ENCODE measurements at places on chromosomes 7 and 10.
A peak's percentile ranks its signal among the peaks of the same experiment; 100 is the strongest.

DNA sequence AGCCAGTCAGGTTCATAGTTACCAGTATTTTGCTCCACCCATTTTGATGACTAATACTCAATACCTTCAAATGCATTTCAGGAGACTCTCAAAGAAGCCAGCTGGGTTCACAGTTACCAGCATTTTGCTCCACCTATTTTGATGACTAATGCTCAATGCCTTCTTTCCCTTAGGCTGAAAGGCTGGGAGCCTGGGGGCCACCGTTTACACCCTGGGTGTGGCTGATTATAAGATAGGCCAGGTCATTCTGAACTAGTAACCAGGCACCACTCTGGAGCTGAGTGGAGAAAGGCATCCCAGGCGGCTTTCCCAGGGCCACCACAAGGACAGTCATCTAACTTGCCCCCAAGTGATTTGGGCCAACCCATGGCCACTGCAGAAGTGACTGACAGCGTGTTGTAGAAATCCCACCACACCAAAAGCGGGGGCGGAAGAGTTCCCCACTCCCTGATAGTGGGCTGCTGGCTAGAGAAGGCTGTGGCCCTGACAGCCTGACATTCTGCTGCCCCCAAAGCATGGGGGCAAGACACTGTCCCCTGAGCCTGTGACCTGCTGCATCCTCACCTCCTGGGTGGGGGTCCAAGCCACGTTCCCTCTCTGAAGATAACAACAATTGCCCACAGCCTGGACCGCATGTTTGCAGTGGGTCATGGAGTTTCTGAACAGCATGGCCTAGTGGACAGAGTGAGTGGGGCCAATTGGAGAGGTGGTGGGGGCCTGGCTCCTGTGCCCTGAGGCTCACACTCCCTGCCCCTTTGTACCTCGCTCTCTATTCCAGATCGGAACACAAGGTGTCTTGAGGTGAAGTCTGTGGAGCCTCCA lies 23.0 kb upstream of the ZNF488 start:
- no peak for DNase-seq

DNA sequence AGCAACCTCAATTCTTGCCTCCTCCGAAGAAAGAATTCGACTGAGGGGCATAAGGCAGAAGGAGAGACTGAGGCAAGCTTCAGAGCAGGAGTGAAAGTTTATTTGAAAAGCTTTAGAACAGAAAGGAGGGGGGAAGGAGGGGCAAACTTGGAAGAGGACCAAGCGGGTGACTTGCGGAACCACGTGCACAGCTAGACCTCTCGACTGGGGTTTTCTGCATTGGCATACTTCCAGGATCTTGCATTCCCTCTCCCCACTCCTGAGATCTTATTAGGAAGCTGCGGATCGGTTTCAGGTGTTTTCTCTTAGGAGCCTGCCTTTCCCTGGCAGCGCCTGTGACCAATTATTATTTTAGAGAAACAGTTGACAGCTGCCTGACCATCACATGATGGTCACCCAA lies 20.3 kb upstream of the CPXM2 start:
- DNase-seq = no peak

DNA sequence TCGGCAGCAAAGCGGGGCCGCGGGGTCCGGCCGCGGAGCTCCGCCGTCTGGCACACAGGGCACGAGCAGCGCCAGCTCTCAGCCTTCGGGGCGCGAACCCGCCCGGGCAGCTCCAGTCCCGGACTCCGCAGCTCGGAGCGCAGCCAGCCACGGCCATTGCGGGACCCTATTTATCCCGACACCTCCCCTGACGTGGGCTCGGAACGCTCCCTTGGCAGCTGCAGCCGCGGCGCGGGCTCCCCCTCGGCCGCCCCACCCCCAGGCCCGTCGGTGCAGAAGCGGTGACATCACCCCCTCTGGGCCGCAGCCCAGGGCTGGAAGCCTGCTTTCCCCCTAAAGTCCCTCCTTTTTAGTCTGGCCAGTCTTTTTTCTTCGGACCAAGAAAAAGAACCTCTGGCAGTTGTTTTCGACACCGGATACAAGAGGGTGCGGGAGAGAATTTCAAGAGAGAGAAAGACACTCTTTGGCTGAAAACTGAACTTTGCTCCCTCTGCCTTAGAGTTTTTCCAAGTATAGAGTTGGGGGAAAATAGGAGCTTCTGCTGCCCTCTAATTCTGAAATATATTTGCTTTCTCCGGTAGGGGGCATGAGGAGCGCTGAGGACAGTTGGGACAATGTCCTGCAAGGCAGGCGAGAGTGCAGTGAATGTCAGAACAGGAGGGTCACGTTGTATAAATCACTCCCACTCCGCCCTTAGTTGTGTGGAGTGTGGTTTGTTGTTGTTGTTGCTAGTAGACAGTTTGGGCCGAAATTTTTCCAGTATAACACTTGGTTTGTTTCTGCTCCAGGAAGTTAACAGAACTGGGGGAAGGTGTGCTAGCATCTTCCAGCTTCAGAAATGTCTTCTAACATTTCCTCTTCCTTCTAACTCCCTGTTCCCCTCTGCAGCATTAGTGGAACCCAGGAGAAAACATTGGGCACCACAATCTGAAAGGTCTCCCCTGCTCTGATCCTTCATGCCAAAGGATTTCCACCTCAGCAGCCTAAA lies at the start of gene SFRP4:
Gene SFRP4 (minus strand): TSS at position 145 of the 988 bp plus-strand sequence. CDS start 280 bp downstream, outside the sequence.
- peak; percentile 67 for DNase-seq

- no peak for DNase-seq
These were observed 107.0 kb downstream of the XRCC2 start for GRCh38 chr7:152568972-152569371.

GRCh38 chr7:99677013-99677647 lies 2.7 kb downstream of the CYP3A5 start:
- no peak for DNase-seq

GRCh38 chr7:115359119-115359518 lies 437.2 kb downstream of the MDFIC start:
- no peak for DNase-seq

DNA sequence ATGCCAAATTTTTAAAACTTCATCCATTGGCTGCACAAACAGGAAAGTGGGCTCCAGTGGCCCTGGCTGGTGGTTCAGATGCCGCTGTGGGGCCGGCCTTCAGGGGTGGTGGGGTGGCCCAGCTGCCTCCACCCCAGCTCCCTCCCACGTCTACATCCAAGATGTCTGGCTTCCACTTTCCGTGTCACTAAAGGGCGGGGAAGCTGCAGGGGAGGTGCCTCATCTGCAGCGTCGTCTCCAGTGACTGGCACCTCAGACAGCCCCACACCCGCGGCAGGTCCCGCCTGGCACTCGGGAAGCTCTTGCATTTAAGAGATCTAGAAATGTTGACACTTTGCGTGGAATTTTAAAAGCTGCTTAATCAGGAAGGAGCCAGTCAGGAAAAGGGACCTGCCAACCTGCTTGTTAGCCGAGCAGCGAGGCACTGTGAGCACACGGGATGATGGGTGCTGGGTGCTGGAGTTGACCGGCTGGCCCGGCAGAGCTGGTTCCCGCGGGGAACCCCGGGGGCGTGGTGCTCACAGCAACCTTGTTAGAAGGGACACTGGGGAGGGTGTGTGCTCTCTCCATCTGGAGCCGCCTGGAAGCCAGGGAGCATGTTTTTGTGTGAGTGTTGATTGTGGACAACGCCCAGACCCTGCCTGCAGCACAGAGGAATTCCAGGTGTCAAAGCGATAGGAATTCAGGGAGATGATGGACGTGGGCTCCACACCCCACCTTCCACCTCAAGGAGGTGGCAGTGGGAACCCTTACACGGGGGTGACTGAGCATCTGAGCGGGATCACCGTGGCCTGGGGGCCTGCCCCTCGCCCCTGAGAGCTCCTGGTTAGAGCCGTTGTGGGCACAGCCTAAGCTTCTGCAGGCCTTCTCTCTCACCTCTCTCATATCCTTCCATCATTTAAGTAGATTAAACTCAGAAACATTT lies 320.5 kb downstream of the PTPRN2 start:
- no peak for DNase-seq

DNA sequence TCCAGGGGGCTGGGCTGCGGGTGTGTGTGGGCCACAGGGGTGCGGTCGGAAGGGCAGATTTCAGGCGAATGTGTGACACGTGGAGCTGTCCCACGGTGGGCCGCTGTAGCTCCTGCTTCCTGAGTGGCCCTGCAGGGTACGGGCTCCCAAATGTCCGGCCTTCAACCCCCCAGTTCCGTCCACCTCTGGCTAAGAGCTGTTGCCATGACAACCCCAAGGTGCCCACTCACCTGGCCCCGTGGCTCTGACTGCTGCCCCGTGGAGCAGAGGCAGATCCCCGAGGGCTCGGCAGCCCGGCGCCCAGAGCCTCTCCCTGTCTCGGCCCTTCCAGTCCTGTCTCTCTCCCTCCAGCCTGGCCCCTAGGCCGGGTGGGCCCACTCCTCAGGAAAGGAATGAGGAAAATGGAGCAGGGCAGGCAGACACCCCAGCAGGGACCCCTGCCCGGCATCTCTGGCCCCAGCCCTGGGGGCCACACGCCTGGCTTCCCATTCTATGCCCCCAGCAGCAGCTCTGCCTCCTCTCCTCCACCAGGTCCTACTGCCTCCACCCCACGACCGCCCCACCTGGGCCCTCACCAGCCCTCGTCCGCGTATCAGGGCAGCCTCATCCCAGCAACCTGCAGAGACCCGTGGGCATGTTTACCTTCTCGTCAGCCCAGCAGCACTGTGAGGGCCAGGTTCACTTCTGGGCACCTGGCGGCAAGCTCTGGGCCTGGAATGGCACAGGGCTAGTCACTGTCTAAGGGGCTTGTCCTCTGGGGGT lies 215.6 kb downstream of the ELFN1 start:
- DNase-seq = no peak

DNA sequence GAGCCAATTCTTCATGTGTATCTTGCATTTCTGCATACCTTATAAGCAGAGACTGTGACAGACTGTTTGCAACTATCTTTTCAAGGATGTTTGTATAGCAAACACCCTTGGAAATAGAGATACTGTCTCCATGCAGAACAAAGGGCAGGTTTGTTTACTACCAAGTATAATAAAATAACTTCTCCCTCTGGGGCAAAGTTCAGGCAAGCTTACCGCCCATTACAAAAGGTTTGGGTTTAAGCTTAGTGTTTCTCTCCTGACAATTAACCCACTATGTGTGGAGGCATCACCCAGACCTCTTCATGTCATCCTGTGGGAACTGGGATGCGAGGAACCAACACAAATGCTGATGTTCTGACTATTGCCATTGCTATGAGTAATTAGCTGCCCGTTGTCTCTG lies 479.1 kb upstream of the ZMIZ1 start:
- no peak for DNase-seq

GRCh38 chr7:119270644-119271043 lies 1002.3 kb upstream of the KCND2 start:
- DNase-seq = no peak

DNA sequence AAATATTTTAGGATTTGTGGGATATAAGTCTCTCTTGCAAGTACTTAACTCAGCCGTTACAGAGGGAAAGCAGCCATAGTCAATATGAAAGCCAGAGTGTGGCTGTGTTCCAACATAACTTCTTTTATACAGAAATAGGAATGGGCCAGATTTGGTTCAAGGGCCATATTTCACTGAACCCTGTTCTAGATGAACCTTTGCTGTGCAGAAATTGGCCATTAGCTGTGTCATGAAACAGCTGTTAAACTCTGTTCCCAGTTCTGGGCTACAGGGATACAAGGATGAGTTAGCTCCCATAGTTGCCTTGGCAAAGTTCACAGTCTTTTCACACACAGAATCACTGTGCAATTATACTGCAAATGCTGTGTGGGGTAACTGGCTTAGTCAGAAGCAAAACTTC lies 213.9 kb upstream of the LRRN3 start:
- DNase-seq = no peak

DNA sequence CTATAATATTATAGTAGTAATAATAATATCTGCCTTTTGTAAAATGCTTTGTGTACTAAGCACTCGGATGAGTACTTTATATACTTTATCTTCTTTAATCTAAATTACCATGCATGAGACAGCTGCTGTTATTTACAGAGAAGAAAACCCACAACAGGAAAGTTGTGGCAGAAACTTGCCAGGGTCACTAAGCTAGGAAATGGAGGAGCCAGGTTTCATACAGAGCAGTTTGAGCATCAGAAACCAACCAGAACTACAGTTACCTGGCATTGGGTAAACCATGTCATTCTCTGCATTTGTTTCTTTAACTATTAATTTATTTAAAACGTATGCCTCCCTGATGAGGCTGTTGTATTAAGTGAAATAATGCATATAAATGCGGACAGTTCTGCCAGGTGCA lies 129.9 kb downstream of the CSTF2T start:
- DNase-seq = no peak

- DNase-seq = no peak
These were observed 436.7 kb downstream of the AUTS2 start for GRCh38 chr7:70034999-70035398.

DNA sequence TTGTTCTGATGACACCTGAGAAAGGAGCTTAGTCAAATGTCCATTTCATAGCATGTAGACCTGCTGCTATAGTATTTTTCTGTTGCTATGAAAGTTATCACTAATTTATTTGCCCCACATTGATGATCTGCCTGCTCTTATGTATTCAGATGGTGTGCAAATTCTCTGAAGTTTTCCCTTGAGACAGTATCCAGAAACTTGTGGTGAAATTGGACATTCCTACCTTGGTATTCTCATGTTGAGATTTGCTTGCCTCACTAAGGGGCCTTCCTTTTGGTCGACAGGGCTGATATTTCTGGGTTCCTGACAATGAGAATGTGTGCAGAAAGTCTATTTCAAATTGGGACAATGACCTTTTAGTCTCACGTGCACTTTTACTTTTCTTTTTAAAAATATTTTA lies 253.2 kb upstream of the FZD8 start:
- no peak for DNase-seq

DNA sequence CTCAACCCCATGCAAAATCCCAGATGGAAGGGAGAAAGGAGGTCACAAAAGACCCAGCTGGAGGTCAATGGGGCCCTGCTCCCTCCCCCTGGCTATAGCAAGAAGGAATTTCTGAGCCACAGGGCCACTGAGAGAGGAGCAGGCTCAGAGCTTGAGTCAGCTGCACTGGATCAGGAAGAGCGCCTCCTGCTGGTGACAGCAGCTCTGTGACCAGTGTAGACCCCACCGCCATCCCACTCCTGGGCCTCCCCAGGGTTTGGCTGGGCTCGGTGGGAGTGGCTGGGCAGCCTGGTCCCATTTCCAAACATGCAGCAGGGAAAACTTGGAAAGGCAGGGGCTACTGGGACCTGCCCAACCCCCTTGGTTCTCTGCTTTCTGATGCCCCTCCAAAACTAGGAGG lies 31.5 kb upstream of the PRLHR start:
- no peak for DNase-seq

GRCh38 chr7:53541475-53541874 lies 506.0 kb downstream of the POM121L12 start:
- no peak for DNase-seq

DNA sequence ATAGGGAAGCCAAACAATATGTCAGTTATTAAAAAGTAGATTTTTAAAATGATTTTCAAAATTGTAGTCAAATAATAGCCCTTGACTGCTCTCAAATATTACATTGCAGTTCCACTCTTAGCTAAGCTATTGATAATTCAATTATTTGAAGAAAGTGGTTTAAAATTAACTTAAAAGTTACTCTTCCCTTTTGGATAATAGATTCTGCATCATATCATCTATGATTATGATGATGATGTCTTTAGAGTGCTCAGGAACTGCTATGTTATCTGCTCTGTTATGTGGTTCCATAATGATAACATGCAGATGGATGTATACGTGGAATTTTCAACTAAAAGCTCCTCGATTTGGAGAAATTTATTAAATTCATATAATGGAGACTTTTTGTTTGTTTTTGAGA lies 110.0 kb downstream of the ADAM22 start:
- no peak for DNase-seq
